ENCODE measurements at places on chromosomes 7 and 10.

DNA sequence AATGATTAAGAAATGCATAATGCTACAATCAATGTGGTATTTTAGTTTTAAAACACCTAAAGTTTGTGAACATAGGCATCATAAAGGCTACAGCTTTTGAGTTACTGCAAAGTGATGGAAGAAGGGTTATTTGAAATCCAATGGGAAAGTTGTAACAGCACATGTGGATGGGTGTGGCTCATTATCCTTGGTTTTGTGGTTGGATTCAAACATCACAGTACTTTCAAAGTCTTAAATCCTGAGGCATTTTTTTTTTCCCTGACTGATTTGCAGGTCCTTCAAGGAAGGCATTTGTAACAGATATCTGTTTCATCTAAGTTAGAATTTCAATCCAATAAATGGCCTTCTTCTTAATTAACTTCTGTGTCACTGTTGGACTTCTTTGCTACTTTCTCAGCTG, 9.8 kb upstream of the SHTN1 start:
- no peak for DNase-seq

- DNase-seq, result peak; percentile 6
These were observed 738 bp downstream of the ETV1 start for GRCh38 chr7:13988731-13989125.

- no peak for DNase-seq
These were observed 404.1 kb downstream of the PAXIP1 start for GRCh38 chr7:154598864-154599263.

DNA sequence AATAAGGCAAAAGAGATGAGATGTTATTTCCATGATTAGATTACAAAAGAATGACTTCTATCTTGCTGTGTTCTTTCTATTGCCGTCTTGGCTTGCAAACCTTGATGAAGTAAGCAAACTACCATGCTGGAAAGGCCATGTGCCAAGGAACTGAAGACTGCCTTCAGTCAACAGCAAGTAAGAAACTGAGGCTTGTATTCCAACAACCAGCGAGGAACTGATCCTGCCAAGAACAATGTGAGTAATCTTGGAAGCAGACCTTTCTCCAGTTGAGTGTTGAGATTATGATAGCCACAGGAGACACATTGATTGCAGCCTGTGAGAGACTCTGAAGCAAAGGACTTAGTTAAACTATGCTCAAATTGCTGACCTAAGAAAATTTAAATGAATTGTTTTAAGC, 164.6 kb upstream of the GRM3 start:
- DNase-seq, result no peak

GRCh38 chr7:134755422-134756022, 23.9 kb upstream of the CALD1 start:
- no peak for DNase-seq

- DNase-seq, result no peak
These were observed 134.4 kb upstream of the UNC5B start for GRCh38 chr10:71077796-71078453.

GRCh38 chr7:30896036-30896435, 15.6 kb upstream of the AQP1 start:
- DNase-seq, result no peak
